ENCODE measurements at places on chromosomes 5 and 9.

- DNase-seq: no peak
These were observed 452.3 kb downstream of the MTRR start for GRCh38 chr5:8321272-8321671.

GRCh38 chr9:138043411-138044345 is 166.1 kb downstream of the CACNA1B start:
- DNase-seq: no peak

DNA sequence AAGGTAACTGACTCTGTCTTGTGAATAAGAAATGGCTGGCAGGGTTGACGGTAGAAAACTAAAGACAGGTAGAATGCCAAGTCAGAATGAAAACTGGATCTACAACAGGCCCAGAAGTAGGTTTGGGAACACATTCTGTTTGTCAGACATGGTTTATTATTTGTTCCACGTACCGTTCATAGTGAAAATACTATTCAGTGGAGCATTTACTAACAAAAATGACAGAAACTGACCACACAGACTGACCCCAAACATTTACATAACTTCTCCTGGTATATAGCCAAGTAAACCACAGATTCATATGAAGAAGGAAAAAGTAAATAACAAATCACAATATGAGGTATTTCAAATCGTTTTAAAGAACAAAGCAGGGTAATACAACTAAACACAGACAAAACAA is 73.7 kb downstream of the SLC38A9 start:
- DNase-seq: no peak

DNA sequence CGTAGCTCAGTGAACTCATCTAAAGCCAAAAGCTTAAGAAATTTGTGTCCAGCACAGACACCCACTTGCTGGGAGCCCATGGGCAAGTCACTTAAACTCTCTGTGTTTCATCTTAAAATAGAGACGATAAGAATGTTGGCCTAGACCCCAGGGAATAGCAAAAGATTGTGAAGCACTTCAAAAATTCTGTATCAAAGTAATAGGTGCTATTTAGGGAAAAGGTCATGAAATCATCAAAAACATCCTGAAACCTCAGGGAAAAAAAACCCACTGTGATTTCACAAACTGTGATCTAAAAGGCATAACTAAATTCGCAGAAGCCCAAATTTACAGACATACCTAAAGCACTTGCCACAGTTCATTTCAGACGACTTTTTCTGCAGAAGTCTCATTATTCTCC is 278.3 kb downstream of the NR2F1-AS1 start:
- no peak for DNase-seq

- DNase-seq: no peak
These were observed 119.4 kb upstream of the IQGAP2 start for GRCh38 chr5:76283670-76284069.

GRCh38 chr5:154308443-154309370 is 118.2 kb downstream of the GALNT10 start:
- DNase-seq: no peak

DNA sequence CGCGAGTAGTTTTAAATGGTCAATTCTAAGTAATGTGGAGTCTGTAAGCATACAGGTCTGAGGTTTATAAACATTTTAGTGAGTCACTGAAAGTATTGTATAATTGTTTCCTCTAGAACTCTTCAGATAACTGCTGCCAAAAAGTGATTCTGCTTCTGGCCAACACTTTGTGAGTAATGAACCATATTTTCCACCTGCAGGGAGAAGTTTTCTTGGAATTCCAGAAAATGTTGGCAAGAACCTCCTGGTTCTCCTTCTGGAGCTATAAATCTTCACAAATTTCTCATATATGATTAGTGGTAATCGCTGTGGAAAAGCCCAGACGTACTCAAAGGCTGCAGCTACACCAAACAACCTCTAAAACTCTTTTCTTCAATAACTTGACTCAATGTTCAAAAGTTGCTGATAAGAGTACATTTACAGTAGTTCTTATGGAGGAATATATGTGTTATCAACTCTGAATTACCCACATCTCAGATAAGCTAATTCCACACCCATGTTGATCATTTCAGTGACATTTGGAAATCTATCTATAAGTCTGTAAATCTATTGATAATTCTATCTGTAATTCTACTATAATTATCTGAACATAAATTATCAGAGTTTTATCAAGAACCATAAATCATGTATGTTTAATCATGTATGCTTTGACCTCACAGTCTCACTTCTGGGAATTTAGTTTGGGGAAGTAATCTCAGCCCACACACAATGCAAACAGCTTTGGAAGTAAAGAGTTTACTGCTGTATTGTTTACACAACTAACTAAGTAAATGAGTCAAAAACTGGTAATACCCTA is 74.1 kb downstream of the FNBP1 start:
- DNase-seq: no peak

GRCh38 chr9:846852-847251 is 5.4 kb downstream of the DMRT1 start:
- no peak for DNase-seq

GRCh38 chr5:38121420-38121819 is 136.9 kb upstream of the EGFLAM start:
- no peak for DNase-seq

- no peak for DNase-seq
These were observed 243.5 kb upstream of the FBXL7 start for GRCh38 chr5:15256485-15256884.

DNA sequence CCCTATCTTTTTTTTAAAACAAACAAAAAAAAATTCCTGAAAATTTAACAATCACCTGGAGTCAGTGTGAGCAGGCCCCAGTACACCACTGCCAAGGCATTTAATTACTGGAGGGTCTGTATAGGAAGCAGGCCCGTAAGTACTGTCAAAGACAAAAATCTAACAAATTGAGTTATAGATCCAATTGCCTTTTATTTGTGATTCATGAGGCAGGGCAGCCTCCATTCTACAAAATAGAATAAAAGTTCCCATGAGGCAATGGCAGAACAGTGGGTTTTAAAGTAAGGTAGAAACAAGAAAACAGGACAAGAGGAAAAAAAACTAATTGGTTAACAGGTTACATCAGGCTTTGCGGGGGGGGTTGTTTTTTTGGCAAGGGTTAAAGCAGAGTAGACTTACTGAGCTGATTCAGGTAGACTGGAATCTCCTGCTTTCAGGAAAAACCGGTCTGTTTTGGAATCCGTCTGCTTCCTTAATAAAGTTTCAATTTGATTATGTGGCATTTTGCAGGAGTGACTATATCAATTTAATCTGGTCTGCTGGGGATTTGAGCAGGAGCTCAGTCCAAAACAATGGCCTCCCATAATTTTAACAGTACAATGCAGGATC is 48.9 kb downstream of the AUH start:
- no peak for DNase-seq
